MM.1S (cell line): ENCODE measurements at places on chromosomes 11 and 22.

DNA sequence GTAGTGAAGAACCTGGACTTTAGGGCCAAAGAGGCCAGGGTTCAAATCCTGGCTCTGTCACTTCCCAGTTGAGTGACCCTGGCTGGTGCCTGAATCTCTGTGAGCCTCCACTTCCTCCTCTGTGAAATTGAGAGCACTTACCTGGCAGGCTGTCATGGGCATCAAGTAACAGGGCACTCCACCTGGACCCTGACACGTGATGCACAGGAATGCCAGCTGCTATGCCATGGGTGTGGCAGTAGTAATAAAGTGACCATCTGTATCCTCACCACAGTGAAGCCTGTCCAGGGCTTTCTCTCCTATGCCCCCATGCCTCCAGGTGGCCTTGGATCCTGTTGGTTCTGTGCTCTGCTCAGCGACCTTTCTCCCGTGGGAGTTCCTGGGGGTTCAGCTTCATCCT lies 29.8 kb upstream of the PPP6R3 start:
- no peaks in the 10 kb centered on the region for H3K27me3 ChIP-seq
- DNase-seq = no peak
- H3K27ac ChIP-seq = no peak overlapping the region
- no peaks in the 10 kb centered on the region for H3K36me3 ChIP-seq
- H3K4me1 ChIP-seq = no peaks in the 10 kb centered on the region

- H3K4me3 ChIP-seq = no peak overlapping the region
- no peak for DNase-seq
- H3K27me3 ChIP-seq = no peaks in the 10 kb centered on the region
- no peak overlapping the region for H3K27ac ChIP-seq
- no peaks in the 10 kb centered on the region for H3K4me1 ChIP-seq
Measured at GRCh38 chr11:47626234-47626633, 16.1 kb downstream of the MTCH2 start.

DNA sequence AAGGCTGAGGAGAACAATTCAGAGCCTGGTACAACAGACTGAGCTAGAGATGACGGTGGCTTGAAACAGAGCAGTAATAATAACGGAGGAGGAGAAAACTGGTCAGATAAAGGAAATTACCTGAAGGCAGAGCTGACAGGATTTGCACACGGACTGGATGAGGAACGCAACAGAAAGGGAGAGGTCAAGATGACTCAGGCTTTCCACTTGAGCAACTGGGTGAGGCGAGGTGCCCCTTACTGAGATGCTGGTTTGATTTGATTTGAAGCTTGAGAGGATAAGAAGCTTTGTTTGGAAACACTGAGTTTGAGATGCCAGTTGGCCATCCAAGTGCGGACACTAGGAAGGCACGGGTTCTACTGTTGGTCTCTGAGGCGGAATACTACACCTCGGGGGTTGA lies 35.4 kb upstream of the NRIP3 start:
- H3K27ac ChIP-seq = no peak overlapping the region
- H3K27me3 ChIP-seq = no peaks in the 10 kb centered on the region
- no peak for DNase-seq
- no peak overlapping the region for H3K4me3 ChIP-seq
- H3K36me3 ChIP-seq = no peaks in the 10 kb centered on the region
- H3K4me1 ChIP-seq = no peaks in the 10 kb centered on the region

DNA sequence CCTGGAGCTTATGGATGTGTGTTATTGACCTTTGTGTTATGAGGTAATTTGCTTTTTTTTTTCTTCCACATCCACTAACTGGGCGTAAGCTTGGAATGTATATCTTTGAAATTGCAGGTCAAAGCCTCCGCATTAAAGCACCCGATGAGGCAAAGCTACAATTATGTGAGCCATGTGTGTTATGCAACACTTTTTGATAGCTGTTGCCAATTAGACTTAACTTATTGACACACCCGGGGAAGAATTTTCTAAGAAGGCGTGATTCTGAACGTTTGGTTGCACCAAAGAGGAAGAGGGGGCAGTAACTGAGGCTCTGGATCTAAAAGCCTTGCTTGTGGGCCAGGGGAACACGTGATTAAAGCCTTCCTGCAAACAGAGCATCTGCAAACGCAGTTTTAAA lies 610 bp upstream of the TEX12 start:
- no peaks in the 10 kb centered on the region for H3K4me1 ChIP-seq
- no peaks in the 10 kb centered on the region for H3K27me3 ChIP-seq
- no peaks in the 10 kb centered on the region for H3K36me3 ChIP-seq
- DNase-seq = no peak
- H3K27ac ChIP-seq = no peak overlapping the region

- no peak for DNase-seq
- no peaks in the 10 kb centered on the region for H3K4me1 ChIP-seq
- no peak overlapping the region for H3K4me3 ChIP-seq
- H3K36me3 ChIP-seq = no peaks in the 10 kb centered on the region
- H3K27me3 ChIP-seq = peaks cover 77% of the 10 kb centered on the region
Measured at GRCh38 chr22:27545085-27545484, 256.5 kb downstream of the MN1 start.

DNA sequence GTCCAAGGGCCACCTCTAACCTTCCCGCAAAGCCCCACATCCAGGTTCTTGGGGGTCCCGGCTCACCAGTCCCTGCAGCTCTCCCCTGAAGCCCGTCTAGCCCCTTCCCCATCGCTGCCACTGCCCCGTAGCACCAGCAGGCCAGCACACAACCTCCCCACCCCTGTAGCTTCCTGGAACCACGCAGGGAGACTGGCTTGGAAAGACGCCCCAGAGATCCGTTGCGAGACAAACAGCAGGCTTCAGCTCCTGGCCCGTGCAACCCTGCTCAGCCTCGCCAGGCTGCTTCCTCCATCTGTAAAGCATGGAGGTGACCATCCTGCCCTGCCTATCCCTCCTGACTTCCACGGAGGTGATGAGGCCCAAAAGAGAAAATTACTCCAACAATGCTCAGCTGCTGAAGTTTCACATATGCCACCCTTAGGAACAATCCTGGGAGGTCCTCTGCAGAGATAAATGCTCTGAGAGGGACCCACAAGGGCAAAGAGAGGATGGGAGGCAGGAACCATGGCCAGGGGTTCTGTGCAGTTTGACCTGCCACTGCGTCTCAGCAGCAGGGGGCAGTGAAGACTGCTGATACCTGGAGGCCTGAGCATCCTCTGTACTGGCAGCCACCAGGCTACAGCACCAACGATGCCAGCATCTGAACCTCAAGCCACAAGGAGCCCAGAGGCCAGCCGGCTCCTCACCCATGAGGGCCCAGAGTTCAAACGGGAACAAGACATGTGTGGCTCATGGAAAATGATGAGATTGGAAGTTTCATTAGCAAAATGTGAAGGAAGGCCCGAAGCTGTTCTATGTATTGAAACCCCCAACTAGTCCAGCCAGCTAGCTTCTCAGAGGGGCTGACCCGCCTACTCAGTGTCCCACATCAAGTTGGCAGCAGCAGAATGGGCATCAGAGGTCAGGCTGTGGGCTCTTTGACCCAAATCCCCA lies 16.1 kb downstream of the DGCR2 start:
- no peak for DNase-seq
- H3K27ac ChIP-seq = no peak overlapping the region
- peaks cover 17% of the 10 kb centered on the region for H3K4me1 ChIP-seq
- H3K4me3 ChIP-seq = no peak overlapping the region
- no peaks in the 10 kb centered on the region for H3K27me3 ChIP-seq

DNA sequence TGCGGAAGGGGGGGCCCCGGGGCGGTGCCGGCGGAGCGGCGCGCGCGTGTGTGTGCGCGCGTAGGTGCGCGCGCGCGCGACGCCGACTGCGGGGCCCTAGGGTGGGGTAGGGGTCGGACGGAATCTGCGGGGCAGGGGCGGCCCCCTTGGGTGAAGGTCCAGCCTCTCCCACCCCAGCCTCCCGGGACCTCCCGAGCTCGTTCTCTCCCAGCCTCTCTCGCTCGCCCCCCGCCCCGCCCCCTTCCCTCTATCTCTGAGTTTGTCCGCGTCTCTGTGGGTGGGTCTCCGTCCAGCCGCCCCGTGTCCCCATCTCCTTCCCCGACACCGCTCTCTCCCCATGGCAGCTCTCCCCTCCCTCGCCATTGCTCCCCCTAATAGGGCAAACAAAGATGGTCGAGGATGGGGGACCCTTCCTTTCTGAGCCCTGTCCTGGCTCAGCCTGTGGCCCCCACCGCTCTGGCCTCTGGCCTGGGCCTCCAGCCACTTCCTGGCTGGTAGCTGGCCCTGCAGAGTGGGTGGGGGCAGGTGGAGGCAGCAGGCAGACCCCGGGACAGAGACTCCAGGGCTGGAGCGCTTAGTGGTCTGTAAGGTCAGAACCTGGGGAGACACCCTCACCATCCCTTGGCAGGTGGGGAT lies 33.0 kb upstream of the PRR5 start:
- H3K4me1 ChIP-seq = no peaks in the 10 kb centered on the region
- H3K27ac ChIP-seq = no peak overlapping the region
- no peak overlapping the region for H3K4me3 ChIP-seq
- peaks cover 83% of the 10 kb centered on the region for H3K27me3 ChIP-seq
- no peak for DNase-seq

- DNase-seq = no peak
- H3K27me3 ChIP-seq = peaks cover 4% of the 10 kb centered on the region; the same call in 1 of the 2 replicates
- peaks cover 13% of the 10 kb centered on the region; the same call in 1 of the 2 replicates for H3K4me1 ChIP-seq
- H3K4me3 ChIP-seq = peak overlapping the region; percentile 76
- H3K27ac ChIP-seq = no peak overlapping the region
Measured at GRCh38 chr22:20982563-20982882, 426 bp downstream of the LZTR1 start.

DNA sequence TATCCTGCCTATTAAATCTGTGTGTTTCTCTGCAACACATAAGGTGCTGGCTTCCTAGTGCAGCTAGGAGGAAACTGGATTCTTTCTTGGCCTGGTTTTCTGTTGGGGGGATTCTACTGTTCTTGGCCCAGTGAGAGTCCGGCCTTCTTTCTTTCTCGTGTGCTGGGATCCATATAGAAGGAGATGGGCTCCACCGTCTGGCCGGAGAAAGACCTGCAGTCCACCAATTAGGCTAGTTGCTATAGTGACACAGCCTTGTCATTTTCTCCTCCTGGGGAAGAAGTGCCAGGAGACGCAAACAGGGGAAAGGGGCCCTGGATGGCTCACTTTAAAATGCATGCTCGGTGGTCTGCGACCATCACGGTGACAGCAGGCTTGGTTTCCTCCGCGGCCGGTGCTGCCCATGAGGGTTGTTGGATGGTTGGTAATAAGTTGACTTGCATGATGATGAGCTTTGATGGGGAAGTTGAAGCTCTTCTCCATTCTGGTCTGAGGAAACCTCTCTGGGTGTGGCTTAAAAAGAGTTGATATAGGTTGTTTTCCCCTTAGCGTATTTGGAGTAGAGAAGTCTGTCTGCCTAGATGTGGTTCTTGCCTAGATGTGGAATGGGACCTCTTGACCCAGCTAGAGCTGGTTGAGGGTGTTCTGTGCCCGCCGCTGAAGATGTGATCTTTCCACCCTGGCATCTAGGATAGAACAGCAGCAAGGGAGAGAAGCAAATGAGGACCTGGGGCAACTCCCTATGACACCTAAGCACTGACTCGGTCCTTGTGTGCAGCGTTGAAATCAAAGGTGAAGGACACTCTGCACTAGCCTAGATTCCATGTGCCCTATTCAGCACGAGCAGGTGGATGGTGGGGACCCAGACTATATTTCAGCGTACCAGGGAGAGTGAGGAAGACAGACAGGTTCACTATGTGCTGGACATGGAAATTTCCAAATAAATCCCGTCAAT lies 1335.0 kb downstream of the BRD1 start:
- H3K36me3 ChIP-seq = no peaks in the 10 kb centered on the region; the same call in 1 of the 2 replicates
- H3K4me3 ChIP-seq = peak overlapping the region; percentile 86; the same call in 1 of the 2 replicates
- DNase-seq = peak; percentile 82
- peak overlapping the region; percentile 69; the same call in 1 of the 2 replicates for H3K27ac ChIP-seq
- H3K4me1 ChIP-seq = peaks cover 8% of the 10 kb centered on the region; the same call in 1 of the 2 replicates

- no peaks in the 10 kb centered on the region for H3K27me3 ChIP-seq
- no peaks in the 10 kb centered on the region for H3K36me3 ChIP-seq
- no peak overlapping the region for H3K27ac ChIP-seq
- H3K4me1 ChIP-seq = peaks cover 13% of the 10 kb centered on the region
- DNase-seq = peak; percentile 31
Measured at GRCh38 chr11:92892802-92893684, 76.4 kb upstream of the MTNR1B start.

DNA sequence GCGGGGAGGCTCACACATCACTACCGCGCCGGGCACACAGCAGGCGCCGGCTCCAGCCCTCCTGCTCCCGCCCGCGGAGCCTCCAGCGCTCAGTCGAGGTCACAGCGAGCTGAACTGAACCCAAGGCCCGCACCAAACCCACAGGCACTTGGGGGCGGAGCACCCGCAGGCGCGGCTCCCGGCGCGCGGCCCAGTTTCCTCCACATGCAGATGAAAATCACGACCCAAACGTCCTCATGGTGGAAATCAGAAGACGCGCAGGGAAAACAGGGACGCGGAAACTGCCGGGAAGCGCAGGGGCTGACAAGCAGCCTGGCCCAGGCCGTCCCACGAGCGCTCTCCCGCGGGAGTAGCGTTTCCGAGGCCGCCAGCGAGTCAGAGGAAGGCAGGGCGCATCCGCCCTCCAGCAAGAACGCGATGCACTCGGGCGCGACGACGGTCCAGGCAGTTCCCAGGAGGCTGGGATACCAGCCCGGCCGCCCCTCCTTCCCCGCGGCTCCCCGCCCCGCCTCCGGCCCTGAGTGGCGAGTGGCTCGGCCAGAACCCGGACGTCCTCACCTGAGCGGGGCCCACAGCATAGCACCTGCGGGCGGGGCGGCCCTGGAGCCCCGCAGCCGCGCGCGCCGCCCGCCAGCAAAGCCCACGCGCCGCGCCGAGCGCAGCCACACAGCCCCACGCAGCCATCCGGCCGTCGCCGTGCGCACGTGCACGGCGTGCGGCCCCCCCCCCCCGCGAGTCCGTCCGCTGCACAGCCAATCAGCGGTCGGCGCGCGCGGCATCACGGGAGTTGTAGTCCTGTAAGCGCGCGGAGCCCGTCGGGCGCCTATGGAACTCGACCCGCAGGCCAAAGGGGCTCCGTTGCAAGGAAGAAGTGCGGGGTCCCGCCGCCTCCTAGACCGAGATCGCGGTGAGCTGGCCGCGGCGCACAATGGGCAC lies at the start of gene HDHD5:
HDHD5 (minus strand) TSS at position 710 of the 936 bp plus-strand sequence; CDS start at position 684, 26 bp downstream.
- no peaks in the 10 kb centered on the region for H3K36me3 ChIP-seq
- DNase-seq = peak; percentile 89
- peaks cover 5% of the 10 kb centered on the region; the same call in 1 of the 2 replicates for H3K4me1 ChIP-seq
- H3K27me3 ChIP-seq = no peaks in the 10 kb centered on the region
- peak within 1 kb of the TSS; percentile 87 for H3K4me3 ChIP-seq

DNA sequence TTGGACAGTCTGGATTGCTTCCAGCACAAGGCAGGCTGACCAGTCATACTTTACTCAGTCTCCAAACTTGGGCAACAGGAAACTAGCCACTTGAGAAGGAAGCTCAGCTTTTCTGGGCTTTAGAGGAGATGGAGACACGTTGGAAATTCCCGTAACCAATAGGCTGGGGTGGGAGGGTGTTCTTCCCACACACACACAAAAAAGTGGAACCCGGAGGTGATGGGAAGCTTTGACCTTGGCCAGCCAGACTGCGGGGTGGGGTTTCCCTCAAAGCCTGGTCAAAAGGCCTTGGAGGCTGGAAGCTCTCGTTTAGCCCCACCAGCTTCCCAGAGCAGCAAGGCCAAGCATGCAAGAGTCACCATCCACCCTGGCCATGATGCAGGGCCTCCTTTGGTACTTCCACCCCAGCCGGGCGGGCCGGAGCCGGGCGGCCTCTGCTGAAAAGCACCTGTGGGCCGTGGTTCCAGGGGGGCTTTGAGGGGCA lies 126.2 kb downstream of the BCR start:
- H3K4me3 ChIP-seq = no peak overlapping the region
- H3K4me1 ChIP-seq = no peaks in the 10 kb centered on the region
- H3K27me3 ChIP-seq = no peaks in the 10 kb centered on the region
- DNase-seq = no peak

GRCh38 chr11:82321206-82321605 lies 412.5 kb downstream of the FAM181B start:
- H3K27ac ChIP-seq = no peak overlapping the region
- no peak overlapping the region for H3K4me3 ChIP-seq
- H3K36me3 ChIP-seq = no peaks in the 10 kb centered on the region
- H3K4me1 ChIP-seq = no peaks in the 10 kb centered on the region
- no peak for DNase-seq
